Astrocyte of the cerebellum (primary cell): ENCODE measurements at places on chromosomes 4 and X.

DNA sequence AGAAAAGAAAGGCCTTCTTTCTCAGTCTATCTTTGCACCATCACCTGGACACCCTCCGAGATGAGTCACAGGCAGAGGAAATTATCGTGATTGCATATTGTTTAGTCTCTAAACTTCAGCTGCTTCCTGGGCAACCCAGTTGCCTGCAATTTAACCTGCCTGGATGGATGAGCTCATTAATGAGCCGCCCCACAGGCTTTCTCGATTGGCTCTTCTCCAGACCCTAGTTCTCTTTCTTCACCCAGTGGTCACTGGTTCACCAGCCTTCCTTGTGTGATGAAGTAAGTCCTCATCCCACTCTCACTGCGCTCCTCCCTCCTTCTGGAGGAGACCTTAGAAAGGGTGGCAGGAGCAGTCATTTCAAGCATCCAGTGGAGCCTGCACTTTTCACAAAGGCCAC lies 94.4 kb downstream of the SOWAHB start:
- peak; percentile 57 for DNase-seq

DNA sequence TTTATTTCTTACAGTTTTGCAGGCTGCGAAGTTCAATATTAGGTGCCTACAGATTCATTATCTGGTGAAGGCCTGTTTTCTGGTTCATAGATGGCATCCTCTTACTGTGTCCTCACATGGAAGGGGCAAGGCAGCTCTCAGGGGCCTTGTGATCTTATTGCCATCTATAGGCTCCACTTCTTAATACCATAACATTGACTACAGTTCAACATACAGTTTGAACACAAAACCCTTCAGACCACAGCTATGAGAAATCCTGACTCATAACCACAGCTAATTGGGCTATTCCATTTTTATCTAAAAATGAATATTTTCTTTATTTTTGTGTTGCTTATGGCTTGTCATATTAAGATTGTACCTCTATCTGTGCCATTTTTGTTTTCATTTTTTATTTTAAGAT lies 72.3 kb downstream of the STAG2 start:
- DNase-seq, result peak; percentile 9

DNA sequence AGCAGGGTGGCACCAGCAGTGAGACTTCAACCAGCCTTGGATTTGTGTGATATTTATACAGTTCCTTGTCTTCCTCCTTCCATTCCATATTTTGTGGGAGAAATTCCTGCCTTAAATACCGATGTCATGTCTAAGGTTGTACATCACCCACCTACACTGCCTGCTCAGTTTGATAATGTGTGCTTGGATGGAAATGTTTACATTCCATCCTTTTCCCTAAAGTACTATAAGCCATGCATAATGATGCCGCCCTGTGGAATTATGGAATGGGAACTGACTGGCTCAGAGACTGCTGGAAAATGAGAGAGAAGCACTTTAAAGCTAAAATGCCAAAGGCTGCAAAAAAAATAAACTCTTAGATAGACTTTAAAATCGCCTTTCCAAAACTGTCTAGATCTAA lies 11.3 kb upstream of the GLUD2 start:
- DNase-seq, result no peak

DNA sequence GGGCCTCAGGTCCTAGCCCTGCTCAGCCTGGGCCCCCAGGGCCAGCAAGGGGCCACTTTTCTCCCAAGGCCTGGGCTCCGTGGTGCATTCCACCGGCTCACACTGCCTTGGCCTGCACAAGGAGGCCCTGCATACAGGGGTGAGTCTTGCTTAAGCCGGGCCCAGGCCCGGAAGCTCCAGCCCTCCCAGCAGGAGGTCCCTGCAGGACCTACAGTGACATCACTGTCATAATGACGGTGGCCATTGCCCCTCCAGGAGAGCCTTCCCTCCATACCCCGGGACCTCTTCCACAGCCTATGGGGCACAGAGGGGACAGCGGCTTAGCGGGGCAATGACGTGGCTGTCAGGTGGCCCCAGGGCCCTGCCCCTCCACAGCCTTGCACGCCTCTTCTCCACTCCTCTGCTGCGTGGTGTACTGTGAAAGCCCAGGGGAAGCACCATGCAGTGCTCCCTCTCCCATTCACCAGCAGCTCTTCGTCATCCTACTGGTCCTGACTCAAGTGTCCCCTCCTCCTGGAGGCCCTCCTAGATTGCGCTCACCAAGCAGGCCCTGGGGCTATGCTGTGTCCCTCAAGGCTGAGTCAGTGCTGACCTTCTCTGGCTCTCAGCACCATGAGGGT lies 32.3 kb upstream of the AFAP1 start:
- no peak for DNase-seq

DNA sequence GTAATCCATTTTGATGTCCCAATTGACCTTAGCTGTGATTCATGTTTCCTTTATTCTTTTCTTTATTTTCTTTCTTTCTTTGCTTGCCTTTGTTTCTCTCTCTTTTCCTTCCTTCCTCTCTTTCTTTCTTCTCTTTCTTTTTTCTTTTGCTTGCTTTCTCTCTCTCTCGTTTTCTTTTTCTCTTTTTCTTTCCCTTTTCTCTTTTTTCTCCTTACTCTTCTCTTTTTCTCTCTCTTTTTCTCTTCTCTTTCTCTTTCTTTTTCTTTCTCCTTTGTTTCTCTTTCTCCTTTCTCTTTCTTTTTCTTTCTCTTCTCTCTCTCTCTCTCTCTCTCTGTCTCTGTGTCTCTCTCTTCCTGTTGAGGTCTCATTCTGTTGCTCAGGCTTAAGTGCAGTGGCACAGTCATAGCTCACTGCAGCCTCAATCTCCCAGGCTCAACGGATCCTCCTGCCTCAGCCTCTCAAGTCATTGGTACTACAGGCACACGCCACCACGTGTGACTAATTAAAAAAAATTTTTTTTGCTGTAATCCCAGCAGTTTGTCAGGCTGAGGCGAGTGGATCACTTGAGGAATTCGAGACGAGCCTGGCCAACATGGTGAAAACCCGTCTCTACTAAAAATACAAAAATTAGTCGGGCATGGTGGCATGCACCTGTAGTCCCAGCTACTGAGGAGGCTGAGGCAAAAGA lies 8.0 kb upstream of the DHRSX start:
- no peak for DNase-seq

DNA sequence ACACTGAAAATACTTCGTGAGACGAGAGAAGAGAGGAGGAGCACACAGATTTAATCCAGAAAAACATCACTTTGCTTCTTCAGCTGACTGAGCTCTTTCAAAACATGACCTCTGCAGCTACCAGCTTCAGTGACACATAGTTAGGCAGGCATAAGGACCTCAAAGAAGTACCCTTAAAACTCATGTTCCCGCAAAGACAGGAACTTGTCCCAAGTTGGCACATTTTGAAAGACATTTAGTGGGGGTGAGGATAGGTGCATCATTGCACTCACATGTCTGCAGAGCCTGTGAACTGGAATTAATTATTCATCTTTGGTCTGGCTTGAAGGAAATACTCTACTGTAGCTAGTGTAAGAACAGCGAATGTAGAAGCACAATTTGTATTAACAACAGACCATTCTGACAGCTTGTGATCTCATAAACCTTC lies 221.8 kb downstream of the MGST2 start:
- no peak for DNase-seq

DNA sequence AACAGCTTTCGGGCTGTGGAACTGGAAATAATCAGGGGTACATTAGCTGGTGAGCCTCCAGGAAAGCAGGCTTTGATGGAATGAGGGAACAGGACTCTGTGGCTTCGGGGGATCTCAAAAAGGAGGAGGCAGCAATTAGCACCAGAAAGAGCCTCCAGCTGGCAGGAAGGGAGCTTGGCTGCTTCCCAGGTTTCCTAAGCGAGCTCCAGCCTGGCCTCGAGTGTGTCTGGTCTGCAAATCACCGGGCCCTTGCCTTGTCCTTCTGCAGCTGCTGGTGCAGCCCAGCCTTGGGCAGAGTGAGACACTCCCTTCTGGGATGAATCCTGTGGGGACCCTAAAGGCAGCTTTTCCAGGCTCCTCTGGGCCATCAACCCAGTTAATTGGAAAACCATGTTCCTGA lies 10.7 kb upstream of the PDHA1 start:
- no peak for DNase-seq

DNA sequence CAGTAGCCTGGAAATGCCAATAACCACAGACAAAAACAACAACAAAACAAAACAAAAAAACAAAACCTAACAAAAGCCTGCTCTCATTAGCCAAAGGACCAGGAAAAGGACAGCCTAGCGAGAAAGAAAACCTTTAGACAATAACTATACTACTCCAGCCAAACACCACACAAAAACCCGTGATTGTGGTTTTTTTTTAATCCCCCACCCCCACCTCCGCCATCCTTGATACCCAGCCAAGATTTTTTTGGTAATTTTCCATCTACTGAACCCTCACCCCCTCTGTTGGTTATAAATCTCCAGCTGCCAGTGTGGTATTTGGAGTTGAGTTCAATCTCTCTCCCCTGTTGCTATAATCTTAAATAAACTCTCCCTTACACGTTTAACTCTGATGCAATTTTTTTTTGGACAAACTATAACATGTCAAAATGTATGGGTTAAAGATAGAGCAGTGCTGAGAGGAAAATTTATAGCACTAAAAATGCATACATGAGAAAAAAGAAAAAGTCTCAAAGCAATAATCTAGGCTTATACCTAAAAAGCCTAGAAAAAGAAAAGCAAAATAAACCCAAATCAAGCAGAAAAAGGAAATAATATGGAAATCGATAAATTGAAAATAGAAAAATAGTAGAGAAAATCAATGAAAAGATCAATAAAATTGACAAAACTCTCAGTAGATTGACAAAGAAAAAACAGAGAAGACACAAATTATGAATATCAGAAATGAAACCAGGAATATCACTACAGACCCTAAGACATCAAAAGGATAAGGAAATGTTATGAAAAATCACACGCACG lies 83.7 kb downstream of the NAT8L start:
- DNase-seq, result peak; percentile 32

DNA sequence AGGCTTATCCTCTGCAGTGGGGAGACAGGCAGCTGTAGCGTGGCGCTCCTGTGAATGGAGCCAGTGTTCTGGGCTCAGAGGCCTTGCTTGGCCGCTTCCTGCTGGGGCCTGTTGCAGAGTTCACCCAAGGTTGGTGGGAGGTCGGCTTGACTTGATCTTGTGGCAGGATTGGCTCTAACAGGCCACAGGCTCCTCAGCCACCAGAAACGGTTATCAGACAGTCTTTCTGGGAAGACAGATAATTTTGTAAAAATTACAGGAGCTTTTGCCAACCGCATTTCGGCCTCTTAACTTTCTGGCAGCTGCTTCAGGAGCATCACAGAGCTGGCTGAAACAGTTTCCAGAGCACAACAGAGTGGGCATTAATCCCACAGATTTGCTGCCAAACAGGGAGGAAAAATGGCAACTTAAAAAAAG lies 66.4 kb downstream of the DIPK2B start:
- DNase-seq, result no peak

DNA sequence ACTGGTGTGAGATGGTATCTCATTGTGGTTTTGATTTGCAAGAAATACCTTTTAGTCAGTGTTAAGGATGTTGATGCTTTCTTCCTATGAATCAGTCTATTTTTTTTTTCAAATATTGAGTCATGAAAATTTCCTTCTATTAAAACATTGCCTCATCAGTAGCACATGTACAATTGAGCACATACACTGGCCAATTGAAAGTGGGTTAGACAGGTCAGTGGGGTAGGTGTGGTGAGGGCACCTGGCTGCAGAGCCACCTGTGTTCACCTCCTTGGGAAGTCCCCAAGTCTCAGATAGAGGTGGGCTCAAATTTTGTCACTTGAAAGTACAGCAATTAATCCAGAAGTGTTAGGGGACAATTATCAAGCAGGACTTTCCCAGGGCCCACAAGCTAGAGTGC lies 243.7 kb downstream of the SPRY1 start:
- no peak for DNase-seq

- DNase-seq, result peak; percentile 49
Measured at GRCh38 chr4:145804116-145804515, 124.2 kb downstream of the C4orf51 start.

DNA sequence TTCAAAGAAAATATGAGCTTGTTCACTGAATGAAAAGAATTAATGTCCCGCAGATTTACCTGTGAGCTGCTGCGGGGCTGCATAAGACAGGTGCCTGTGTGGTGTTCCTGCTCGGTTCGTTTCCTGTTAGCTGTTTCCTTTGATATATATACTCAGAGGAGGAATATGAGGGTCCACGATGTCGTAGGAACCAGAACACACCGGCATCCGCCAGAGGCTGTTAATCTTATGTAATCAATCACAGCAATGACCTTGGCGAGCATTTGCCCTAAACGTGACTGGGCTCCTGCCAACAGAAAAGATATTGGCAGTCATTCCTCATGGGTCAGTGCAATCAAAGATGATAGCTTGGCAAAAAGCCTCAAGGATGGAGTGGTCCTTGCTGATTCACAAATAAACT lies 260.1 kb downstream of the EVC2 start:
- no peak for DNase-seq

GRCh38 chr4:78599931-78600375 lies 48.4 kb downstream of the ANXA3 start:
- DNase-seq, result no peak

DNA sequence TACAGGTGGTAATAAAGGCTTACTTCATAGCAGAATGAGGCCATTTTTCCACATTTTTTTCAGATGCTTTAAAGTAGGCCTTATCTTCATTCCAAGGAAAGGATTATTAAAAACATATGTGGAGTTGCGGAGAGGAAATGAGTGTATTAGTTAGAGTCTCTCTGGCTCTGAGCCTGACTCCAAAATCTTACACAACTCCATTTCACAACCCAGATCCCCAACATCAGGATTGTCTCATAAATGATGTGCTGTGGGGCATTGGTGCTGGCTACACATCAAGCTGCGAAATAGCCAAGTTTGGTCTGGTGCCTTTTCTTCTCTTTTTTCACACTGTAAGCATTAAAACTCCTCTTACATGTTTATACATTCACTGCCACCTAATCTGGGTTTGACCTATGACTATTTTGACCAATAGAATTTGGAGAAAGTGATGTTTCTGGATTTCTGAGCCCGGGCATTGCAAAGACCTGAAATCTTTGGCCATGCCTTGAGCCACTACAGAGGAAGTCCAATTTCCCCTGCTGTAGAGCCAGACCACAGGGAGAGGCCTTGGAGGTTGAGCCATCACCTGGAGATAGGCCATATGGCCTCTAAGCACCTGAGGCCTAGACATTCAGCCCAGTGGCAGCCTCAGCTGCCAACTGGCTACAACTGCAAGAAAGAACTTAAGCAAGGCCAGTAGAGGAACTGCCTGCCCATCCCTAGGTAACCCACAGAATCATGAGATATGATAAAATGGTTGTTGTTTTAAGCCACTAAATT lies 16.7 kb upstream of the SOD3 start:
- DNase-seq, result peak; percentile 94

- no peak for DNase-seq
Measured at GRCh38 chrX:100449696-100450608, 39.9 kb upstream of the PCDH19 start.

- DNase-seq, result no peak
Measured at GRCh38 chrX:122625821-122626220, 558.3 kb upstream of the GRIA3 start.

DNA sequence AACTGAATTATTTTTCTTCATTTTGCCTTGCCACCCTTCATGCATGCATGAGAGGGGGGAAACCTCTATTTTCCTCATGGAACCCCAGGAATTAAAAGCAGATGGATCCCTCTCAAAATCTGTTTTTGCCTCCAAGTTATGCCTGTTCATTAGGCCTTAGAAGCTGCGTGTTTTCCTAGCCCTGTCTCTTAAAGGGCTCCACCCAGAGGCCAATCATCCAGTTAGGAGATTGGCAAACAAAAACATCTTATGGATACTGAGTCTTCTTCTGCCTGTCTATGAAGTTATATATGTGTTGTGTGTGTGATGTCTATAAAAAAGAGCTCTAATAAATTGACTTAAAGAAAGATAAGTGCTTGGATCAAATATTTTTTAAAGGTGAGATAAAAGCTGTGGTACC lies 142.9 kb downstream of the ANAPC10 start:
- DNase-seq, result no peak

- DNase-seq, result peak; percentile 75
Measured at GRCh38 chr4:176270669-176271068, 1.6 kb upstream of the ASB5 start.
